SK-N-SH treated with all-trans-retinoic acid at 6 μM for 48 hours (cell line): ENCODE measurements at places on chromosomes 13 and 19.

- ATAC-seq: no peak
Observed at GRCh38 chr13:43157796-43158195, 134.4 kb downstream of the DNAJC15 start.

DNA sequence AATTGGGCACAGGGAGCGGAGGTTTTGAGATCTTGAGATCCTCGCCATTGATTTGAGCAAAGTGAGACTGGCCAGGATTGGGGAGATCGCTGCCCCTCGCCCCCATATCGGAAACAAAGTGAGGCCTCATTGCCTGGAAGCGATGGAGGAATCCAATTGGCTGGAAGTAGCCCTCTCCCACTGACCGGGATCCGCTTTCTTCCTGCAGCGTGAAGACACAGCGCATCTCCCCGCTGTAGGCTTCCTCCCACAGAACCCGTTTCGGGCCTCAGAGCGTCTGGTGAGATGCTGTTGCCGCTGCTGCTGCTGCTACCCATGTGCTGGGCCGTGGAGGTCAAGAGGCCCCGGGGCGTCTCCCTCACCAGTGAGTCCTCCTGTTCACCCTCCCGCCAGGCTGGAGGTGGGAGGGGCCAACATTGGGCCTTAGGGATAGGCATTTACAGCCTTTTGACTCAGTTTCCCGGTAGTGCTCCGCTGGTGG, 438 bp downstream of the PRKCSH start:
- ATAC-seq: peak; percentile 19

GRCh38 chr13:30346153-30346788, 38.9 kb upstream of the KATNAL1 start:
- no peak for ATAC-seq

DNA sequence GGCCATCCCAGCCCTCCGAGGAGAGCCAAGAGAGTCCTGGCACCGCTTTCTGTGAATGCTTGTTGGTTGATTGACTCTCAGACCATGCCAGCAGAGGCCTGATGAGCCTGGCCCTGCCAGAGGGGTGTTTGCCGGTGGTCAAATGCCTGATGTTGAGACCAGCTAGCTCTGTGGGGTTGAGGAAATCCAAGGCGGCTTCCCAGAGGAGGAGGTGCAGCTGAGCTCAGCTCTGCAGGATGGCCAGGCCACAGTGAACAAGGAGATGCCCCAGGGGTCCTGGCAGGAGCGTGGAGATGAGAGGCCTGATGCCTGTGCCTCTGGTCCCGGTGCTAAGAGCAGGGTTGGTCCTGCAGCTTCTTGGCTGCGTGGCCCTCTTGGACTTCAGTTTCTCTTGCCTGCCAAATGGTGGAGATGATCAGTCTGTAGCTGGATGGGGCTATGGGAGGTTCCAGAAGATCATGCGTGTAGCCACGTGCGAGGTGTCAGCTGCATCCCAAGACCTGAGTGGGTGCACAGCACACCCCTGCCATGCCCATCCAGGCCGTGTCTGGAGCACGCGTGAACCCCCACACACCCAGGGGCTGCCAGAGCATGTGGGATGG, 16.8 kb downstream of the NFIC start:
- no peak for ATAC-seq

DNA sequence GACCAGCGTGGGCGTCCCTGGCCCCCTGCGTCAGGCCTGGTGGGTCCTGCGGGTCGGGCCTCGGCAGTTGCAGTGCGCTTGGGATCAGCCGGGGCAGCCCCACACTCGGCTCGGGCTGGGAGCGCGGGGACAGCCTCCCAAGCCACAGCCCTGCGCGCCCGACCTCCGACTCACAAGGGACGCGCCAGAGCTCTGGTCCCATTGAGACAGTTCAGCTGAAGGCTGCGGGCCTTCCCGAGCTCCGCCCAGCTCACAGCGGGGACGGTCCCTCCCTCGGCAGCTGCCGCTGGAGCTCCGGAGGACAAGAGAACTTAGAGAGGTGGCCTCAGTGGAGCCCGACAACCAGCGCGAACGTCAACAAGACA, 45.7 kb upstream of the ZNF730 start:
- peak; percentile 23 for ATAC-seq

DNA sequence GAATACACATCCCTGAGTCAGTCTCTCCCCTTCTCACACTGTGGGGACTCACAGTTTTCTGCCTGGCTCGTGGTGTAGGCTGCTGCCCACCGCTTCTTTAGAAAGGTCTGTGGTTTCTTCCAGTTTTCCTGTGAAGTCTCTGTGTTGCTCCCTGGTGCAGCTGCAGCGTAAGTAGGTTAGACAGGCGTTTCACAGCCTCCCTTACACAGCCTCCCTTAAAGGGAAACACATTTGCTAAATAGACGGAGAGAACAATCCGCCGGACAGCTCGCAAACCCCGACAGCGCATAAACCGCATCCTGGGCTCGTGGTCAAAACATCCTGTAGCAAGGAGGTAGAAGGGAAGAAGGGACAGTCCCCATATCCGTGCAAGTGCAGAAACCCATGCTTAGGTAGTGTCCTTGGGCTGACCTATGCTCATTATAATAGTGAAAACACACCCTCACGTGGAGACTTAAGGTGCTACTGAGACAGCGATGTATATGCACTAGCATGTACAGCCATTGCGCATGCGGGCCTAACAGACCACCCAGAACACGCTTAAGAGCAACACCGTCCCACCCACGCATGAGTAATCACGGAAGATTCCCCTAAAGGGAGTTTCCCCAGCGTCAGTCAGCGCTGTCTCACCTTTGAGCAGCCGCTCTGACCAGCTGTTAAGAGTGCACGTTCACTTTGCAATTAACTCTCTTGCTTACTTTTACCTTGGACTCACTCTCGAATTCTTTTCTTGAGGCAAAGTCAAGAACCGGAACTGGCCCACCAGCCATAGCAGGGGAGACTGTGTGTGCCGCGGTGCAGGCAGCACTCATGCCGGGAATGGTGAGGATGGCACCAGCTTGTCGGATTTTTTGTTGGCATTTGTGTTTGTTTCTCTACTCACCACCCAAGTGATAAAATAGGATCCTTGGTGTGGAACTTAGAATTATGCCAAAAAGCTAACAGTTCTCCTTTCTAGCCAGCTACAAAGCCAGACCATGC, 16.6 kb downstream of the SIGLEC8 start:
- ATAC-seq: peak; percentile 19; the same call in 2 of the 3 replicates
